SJCRH30 (cell line): ENCODE measurements at places on chromosomes 5 and 9.

- H3K27ac ChIP-seq: peak overlapping the region; percentile 90
- DNase-seq: peak; percentile 87
- H3K27me3 ChIP-seq: no peaks in the 10 kb centered on the region
- peaks cover 47% of the 10 kb centered on the region for H3K4me1 ChIP-seq
- H3K4me3 ChIP-seq: no peak overlapping the region
Measured at GRCh38 chr5:40430101-40430710, 249.5 kb upstream of the PTGER4 start.

GRCh38 chr9:75429531-75430475 lies 341.5 kb downstream of the OSTF1 start:
- H3K27ac ChIP-seq: no peak overlapping the region
- no peak overlapping the region for H3K4me3 ChIP-seq
- H3K4me1 ChIP-seq: no peaks in the 10 kb centered on the region
- no peaks in the 10 kb centered on the region for H3K27me3 ChIP-seq

DNA sequence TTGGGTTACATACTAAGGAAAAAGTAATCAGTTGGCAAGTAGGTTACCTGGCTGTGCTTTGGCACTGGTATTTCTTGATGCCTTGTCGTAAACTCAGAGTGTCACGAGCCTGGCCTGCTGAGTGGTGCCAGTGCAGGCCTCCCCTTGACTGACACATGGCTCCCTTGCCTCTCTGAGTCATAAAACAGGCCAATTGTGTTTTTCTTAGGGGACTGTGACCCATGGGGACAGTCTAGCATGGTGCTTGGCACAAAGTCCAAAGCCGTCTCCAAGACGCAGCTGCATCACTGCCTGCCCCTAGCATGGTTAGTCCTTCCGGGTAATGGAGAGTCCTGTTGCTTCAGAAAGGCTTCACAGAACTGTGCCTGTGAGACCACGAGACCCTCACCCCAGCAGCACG lies 132.5 kb downstream of the MVB12B start:
- no peak overlapping the region for H3K27ac ChIP-seq
- peaks cover 5% of the 10 kb centered on the region; the same call in 1 of the 2 replicates for H3K36me3 ChIP-seq
- no peaks in the 10 kb centered on the region; the same call in 1 of the 2 replicates for H3K4me1 ChIP-seq
- no peaks in the 10 kb centered on the region for H3K27me3 ChIP-seq

GRCh38 chr5:157180374-157181264 lies at the start of gene ITK:
TSS of gene ITK (plus strand) at chr5:157180840. CDS start at chr5:157180978, 138 bp downstream.
- no peaks in the 10 kb centered on the region for H3K27me3 ChIP-seq
- H3K4me1 ChIP-seq: no peaks in the 10 kb centered on the region
- no peak within 1 kb of the TSS for H3K4me3 ChIP-seq
- no peak for DNase-seq
- H3K27ac ChIP-seq: no peak within 1 kb of the TSS
- H3K36me3 ChIP-seq: no peaks in the 10 kb centered on the region

GRCh38 chr5:163894645-163895044 lies 389.2 kb downstream of the MAT2B start:
- no peak for DNase-seq
- no peak overlapping the region for H3K4me3 ChIP-seq
- H3K27ac ChIP-seq: no peak overlapping the region
- H3K27me3 ChIP-seq: no peaks in the 10 kb centered on the region
- no peaks in the 10 kb centered on the region for H3K4me1 ChIP-seq
- H3K36me3 ChIP-seq: no peaks in the 10 kb centered on the region

- H3K4me1 ChIP-seq: no peaks in the 10 kb centered on the region
- H3K27me3 ChIP-seq: no peaks in the 10 kb centered on the region
- no peak overlapping the region for H3K27ac ChIP-seq
- no peaks in the 10 kb centered on the region for H3K36me3 ChIP-seq
Measured at GRCh38 chr5:54577528-54577927, 60.0 kb downstream of the SNX18 start.

DNA sequence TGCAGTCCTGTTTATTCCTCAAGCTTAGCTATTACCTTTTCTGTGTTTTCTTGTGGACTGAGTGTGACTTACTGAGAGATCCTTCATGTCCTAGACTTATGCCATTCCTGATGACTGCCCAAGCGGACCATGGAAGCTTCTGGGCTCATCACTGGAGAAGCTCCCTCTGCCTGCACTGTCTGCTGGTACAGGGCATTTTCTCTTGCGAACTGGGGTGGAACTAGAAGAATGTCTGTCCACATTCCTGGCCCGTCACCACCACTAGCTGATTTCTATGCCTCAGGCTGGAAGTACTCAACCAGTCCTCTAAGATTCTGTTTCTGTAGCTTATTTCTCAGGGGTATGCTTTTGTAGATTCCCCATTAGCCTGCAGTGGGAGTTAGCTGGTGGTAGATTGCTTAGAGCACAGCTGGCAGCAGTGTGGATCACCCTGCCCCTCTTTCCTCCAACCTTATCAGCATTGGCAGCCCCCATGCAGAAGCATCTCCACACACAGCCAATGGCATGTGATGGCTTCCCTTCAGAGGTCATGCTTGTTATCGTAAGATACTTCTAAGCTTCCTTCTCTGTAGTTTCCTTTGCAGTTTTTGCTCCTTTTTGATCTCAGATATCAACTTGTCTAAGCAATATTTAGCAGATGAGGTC lies 12.4 kb downstream of the SLC36A1 start:
- no peaks in the 10 kb centered on the region for H3K36me3 ChIP-seq
- H3K27ac ChIP-seq: no peak overlapping the region
- no peak for DNase-seq
- no peak overlapping the region for H3K4me3 ChIP-seq

DNA sequence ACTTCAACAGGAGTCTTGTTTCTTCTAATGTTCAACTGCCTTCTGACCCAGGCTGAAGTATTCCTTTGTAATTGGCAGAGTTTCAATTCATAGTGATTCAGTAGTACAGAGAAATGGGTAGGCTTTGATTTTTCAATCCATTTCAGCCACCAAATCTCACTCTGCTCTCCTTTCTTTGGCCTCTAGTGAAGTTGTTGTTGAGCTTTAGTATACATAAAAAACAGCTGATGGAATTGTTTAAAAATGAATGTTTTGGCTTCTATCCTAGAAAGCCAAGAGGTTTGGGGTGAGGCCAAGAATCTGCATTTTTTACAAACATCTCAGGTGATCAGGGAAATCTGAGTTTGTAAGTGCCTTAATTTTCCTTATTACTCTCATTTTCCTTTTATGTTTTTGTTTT lies 182.9 kb upstream of the MAP1B start:
- H3K36me3 ChIP-seq: no peaks in the 10 kb centered on the region
- H3K4me1 ChIP-seq: no peaks in the 10 kb centered on the region
- no peak overlapping the region for H3K4me3 ChIP-seq
- no peak overlapping the region for H3K27ac ChIP-seq
- no peak for DNase-seq

GRCh38 chr5:120697147-120697546 lies 233.0 kb downstream of the PRR16 start:
- H3K36me3 ChIP-seq: no peaks in the 10 kb centered on the region
- no peaks in the 10 kb centered on the region for H3K27me3 ChIP-seq
- H3K27ac ChIP-seq: no peak overlapping the region
- DNase-seq: no peak

DNA sequence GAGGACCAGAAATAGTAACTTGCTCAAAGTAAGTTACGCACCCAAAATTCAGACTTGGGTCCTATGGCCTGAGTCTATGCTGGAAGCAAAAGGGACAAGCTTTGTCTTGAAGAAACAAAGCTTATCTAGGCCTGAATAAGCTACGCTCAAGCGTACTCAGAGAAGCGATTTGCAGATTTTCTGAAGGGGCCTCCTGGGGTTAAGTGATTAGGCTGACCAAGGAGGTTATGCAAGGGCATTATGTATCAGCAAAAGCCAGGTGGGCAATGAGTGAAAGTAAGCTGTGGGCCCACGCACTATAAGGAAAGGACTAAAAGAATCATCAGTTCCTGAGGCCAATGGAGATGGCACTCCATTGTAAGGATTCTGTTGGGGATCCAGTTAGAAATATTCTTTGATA lies 122.1 kb downstream of the SNX18 start:
- no peak overlapping the region for H3K27ac ChIP-seq
- H3K4me1 ChIP-seq: no peaks in the 10 kb centered on the region
- H3K4me3 ChIP-seq: no peak overlapping the region
- H3K36me3 ChIP-seq: no peaks in the 10 kb centered on the region
- H3K27me3 ChIP-seq: no peaks in the 10 kb centered on the region
- no peak for DNase-seq

- peak overlapping the region; percentile 99 for H3K27ac ChIP-seq
- peak; percentile 95 for DNase-seq
- peaks cover 19% of the 10 kb centered on the region for H3K4me1 ChIP-seq
Measured at GRCh38 chr9:121399883-121400607, 30.0 kb upstream of the STOM start.

- H3K4me1 ChIP-seq: peaks cover 54% of the 10 kb centered on the region
- H3K27ac ChIP-seq: peak overlapping the region; percentile 87
- no peaks in the 10 kb centered on the region for H3K27me3 ChIP-seq
Measured at GRCh38 chr5:103424026-103424425, 138.6 kb downstream of the NUDT12 start.

- no peak overlapping the region for H3K27ac ChIP-seq
- peaks cover 32% of the 10 kb centered on the region for H3K4me1 ChIP-seq
- no peak for DNase-seq
- no peak overlapping the region for H3K4me3 ChIP-seq
Measured at GRCh38 chr9:121230256-121230655, 28.6 kb upstream of the RAB14 start.

DNA sequence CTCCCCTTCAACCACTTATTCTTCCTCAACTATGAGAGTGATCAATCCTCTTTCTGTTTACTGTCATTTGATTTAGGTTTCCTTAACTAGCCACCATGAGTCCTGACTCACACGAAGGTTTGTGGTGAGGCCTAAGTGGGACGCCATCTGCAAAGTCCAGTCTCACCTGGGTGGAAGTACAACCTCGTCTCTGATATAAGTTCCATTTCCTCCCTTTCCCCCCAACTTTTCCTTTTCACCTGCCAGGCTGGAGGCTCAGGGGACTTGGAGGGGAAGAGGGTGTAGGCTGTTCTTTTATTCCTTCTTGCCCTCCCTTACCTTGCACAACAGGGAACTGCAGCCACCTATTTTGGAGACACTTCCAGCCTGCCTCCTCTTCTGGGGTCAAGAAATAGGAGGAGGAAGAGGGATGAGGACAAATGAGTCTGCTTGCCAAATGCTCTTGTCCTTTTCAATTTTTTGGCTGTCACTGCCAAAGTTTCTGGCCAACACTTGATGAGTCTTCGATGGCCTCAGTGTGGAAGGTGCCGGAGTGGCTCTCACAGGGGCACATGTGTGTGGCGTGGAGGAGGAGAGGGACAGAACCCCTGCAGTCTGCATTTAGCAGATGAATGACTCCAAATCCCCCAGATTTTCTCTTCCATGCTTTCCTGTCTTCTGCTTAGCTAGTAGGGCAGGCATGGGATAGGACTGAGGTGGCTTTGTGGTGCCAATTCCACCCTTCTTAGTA lies 249.6 kb downstream of the NSG2 start:
- H3K4me1 ChIP-seq: no peaks in the 10 kb centered on the region
- H3K4me3 ChIP-seq: no peak overlapping the region
- H3K27me3 ChIP-seq: no peaks in the 10 kb centered on the region
- DNase-seq: no peak
- H3K36me3 ChIP-seq: no peaks in the 10 kb centered on the region

DNA sequence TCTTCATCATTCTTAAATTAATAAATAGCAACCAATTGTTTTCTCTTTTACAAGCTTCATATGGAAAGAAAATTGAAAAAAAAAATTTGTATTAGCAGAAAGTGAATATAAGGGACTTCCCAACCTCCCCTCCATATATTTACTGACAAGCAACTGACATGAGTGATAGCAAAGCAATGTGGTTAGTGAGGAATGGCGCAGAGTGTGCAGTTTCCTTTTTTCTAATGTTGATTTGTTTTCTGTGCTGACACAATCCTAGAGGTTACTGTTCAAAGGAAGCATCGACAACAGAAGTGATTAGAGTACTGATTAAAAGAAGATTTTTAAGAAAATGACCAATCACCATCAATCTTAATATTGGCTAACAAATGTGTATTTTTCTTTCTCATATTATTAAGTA lies 1.7 kb upstream of the PTGER4 start:
- H3K4me3 ChIP-seq: peak overlapping the region; percentile 64
- H3K27ac ChIP-seq: peak overlapping the region; percentile 62
- DNase-seq: no peak
- no peaks in the 10 kb centered on the region for H3K27me3 ChIP-seq

DNA sequence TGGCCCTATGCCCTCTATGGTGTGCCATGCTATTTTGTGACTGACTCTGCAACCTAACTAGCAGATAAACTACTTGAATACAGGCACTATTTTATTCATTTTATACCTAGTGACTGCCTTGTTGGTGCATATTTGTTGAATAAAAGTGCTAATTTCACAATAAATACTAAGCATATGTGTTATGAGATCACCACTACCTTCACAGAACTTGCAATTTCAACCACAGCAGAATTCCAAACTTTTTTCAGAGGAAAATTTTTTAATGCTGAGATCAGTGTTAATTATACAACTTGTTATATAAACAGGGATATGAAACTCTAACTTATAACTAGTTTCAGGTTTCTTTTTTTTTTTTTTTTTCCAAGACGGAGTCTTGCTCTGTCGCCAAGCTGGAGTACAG lies 94.8 kb downstream of the NR3C1 start:
- H3K27ac ChIP-seq: no peak overlapping the region
- peaks cover 37% of the 10 kb centered on the region for H3K36me3 ChIP-seq
- H3K4me1 ChIP-seq: no peaks in the 10 kb centered on the region

GRCh38 chr9:21081451-21081850 lies 3.7 kb upstream of the IFNB1 start:
- DNase-seq: no peak
- H3K27ac ChIP-seq: no peak overlapping the region
- H3K4me1 ChIP-seq: no peaks in the 10 kb centered on the region
- no peaks in the 10 kb centered on the region for H3K36me3 ChIP-seq
- no peaks in the 10 kb centered on the region for H3K27me3 ChIP-seq

DNA sequence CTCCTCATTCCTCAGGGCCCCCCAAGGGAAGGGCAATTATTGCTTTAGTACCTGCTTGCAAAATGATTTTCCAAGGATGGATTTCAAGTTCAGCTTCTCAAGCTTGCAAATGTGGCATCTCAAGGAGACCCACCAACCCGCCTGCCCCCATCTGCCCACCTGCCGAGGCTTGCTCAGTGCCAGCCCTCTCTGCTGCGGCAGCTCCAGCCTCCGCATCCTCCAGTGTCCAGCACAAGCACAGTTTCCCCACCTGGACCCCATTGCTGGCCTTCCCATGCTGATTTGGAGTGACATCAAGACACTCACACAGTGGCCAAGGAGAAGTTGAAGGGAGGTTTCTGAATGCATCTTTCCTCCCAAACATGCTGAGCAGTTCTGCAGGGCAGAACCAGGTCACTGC lies 31.2 kb downstream of the MED10 start:
- H3K27ac ChIP-seq: no peak overlapping the region
- no peak for DNase-seq
- H3K27me3 ChIP-seq: no peaks in the 10 kb centered on the region
- no peaks in the 10 kb centered on the region for H3K4me1 ChIP-seq
- H3K36me3 ChIP-seq: no peaks in the 10 kb centered on the region

DNA sequence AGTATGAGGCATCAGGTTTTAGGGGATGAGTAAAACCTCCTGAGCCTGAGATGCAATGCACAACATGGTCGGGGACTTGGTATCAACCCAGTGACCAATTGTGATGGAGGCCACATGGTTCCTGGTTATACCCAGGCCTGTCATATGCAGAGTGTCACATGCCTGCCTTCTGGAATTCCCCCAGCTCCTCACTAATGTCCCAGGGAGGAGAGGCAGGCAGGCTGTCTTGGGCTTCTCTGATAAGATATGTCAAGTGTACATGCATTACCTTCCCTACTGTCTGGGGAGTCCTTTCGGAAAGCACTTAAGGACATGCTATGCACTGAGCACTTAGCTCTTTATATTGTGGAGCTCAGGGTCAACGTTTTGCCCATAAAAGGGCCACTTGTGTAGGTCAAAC lies 14.2 kb upstream of the PALM2AKAP2 start:
- no peaks in the 10 kb centered on the region for H3K27me3 ChIP-seq
- H3K27ac ChIP-seq: no peak overlapping the region
- H3K36me3 ChIP-seq: no peaks in the 10 kb centered on the region

GRCh38 chr5:166117072-166118066 lies 2174.1 kb upstream of the WWC1 start:
- DNase-seq: no peak
- H3K4me3 ChIP-seq: no peak overlapping the region
- no peaks in the 10 kb centered on the region for H3K27me3 ChIP-seq
